ENCODE measurements at places on chromosomes 4 and X.

GRCh38 chr4:183035726-183036415 is 63.2 kb upstream of the WWC2 start:
- no peak for DNase-seq

DNA sequence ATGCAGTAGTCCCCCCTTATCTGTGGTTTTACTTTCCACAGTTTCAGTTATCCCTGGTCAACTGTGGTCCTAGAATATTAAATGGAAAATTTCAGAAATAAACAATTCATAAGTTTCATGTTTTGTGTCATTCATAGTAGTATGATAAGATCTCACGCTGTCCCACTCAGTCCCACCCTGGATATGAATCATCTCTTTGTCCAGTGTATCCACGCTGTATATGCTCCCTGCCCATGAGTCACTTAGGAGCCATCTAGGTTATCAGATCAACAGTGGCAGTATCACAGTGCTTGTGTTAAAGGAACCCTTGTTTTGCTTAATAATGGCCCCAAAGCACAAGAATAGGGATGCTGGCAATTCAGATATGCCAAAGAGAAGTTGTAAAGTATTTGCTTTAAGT is 16.2 kb upstream of the SYTL4 start:
- no peak for DNase-seq

- DNase-seq: no peak
These were observed 31.5 kb upstream of the IL21 start for GRCh38 chr4:122652379-122652778.

- no peak for DNase-seq
These were observed 14.7 kb downstream of the NDP start for GRCh38 chrX:43958529-43958928.

GRCh38 chr4:78971326-78971725 is 32.1 kb upstream of the PAQR3 start:
- DNase-seq: no peak

DNA sequence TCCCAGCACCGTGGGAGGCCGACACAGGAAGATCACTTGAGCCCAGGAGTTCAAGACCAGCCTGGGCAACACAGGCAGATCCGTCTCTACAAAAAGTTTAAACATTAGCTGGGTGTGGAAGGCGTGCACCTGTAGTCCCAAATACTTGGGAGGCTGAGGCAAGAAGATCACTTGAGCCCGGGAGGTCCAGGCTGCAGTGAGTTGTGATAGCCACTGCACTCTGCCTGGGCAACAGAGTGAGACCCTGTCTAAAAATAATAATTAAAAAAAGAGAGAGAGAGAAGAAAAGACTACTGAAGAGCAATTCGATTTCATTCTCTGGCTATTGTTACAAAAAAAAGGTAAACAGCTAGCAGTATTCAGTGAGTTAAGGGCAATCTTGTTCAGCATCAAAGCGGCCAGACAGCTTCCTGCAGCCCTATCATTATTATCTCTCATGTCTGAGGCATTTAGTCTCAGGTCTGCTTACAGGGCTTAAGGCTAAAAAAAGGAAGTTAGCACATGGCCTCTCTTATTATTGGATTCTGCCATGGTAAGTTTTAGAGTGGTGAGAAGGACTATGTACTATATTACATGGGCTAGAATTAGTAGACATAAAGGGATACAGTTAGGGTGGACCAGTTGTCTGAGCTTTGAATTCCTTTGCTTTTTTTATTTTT is 37.9 kb downstream of the ARHGEF6 start:
- no peak for DNase-seq

DNA sequence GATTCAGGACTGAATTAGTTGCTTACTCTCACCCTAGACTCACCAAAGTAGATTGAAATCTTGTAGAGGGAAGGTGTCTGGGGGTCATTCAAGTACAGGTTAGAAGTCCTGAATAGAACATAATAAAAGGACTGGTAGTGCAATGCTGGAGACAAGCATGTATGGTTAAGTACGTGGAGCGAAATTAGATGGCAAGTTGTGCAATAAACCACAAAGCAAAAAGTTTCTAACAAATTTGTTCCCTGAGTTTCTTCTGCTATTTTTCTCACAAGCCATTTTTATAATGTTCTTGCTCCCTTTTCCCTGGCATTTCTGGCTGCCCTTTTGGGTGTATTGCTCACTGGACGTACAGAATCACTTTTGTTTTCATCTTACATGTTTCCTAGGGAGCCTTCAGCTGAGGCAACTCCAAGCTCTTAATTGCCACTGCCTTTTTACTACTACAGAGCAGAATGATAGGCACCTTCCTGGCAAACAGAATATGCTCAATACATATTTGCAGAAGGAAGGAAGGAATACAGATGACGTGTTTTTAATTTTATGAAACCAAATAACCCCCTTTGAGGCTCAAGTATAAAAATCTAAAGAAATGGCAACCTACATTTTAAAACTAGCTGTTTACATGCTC is 23.4 kb downstream of the LANCL3 start:
- DNase-seq: no peak

- no peak for DNase-seq
These were observed 48.3 kb upstream of the MAB21L2 start for GRCh38 chr4:150533673-150534072.

GRCh38 chr4:28665306-28665705 is 1804.7 kb downstream of the STIM2 start:
- DNase-seq: no peak

GRCh38 chr4:5912614-5913019 is 19.7 kb upstream of the CRMP1 start:
- no peak for DNase-seq

- no peak for DNase-seq
These were observed 53.8 kb upstream of the HGFAC start for GRCh38 chr4:3387943-3388361.

DNA sequence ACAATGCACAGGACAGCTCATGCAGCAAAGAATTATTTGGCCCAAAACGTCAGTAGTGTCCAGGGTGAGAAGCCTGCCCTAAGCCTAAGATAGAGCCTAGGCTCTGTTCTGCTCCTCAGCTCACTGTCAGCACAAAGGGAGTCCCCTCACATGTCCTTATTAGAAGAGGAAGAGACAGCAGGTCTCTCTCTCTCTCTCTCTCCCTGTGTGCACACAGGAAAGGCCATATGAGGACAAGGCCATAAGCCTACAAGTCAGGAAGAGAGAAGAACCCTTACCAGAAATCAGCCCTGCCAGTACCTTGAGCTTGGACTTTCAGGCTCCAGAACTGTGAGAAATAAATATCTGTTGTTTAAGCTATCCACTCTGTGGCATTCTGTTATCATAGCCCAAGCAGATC is 20.4 kb downstream of the FAM184B start:
- no peak for DNase-seq

- DNase-seq: no peak
These were observed 207.9 kb upstream of the ANXA3 start for GRCh38 chr4:78343682-78344081.

DNA sequence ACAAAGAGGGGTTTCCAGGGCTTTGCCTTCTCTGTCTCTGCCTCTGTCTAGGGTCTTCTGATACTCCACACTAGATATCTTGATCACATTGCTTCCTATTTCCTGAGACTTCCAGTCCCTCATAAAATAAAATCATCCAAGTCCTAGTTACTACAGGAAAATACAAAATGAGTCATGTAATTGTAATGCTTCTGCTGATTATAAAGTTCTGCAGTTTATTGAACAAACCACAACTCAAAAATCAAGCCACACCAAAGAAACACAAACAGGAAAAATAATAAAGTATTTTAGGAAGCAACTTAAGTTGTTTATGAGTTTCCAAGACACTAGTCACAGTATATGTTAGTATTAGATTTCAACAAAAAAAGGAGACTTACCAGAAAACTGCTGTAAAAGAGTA is 695.1 kb upstream of the GALNTL6 start:
- DNase-seq: no peak

DNA sequence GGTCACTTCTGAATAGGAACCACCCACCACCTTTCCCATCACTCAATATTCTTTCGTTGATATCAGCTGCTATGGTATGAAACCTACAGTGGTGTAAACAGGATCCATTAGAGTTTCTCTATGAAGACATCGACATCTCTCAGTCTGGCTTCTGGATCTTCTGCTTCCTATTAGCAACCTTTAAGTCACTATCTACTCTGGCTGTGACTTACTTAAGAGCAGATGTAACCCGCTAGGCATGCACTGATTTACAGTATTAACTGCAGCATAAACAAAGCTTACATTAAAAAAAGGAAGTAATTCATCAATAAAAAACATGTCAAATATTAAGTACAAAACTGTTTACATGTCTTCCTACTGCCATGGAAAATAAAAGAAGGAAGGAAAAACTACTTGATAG is 96.4 kb downstream of the ANAPC10 start:
- DNase-seq: no peak

GRCh38 chr4:88744609-88745008 is 47.0 kb upstream of the NAP1L5 start:
- DNase-seq: no peak

GRCh38 chrX:71578253-71579135 is at the start of gene GCNA:
GCNA (plus strand) TSS chrX:71578437; CDS start chrX:71580822, 2,385 bp downstream.
- DNase-seq: no peak

- DNase-seq: no peak
These were observed 371.0 kb downstream of the BCOR start for GRCh38 chrX:39726771-39727170.

- DNase-seq: no peak
These were observed at the start of gene FGD1 for GRCh38 chrX:54495814-54496516. FGD1 (minus strand) TSS chrX:54496234; CDS start chrX:54495432, 802 bp downstream.

GRCh38 chr4:102586002-102586643 is 85.0 kb downstream of the NFKB1 start:
- DNase-seq: no peak

- no peak for DNase-seq
These were observed 93.6 kb upstream of the RASGEF1B start for GRCh38 chr4:81565142-81565870.

DNA sequence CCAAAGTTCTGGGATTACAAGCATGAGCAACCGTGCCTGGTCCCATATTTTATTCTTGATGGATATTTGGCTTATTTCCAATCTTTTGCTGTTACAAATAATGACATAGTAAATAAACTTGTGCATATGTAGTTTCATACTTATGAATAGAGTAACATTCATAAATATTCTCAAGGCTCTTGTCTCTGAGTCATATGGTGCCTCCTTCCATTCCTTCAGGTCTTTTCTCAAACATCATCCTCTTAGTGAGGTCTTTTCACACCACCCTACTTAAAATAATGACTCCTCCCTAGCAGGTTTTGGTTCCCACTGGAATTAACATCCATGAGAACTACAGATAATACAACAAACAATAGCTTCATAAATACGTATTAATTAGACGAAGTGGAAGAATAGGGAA is 416.6 kb downstream of the IQCM start:
- no peak for DNase-seq

DNA sequence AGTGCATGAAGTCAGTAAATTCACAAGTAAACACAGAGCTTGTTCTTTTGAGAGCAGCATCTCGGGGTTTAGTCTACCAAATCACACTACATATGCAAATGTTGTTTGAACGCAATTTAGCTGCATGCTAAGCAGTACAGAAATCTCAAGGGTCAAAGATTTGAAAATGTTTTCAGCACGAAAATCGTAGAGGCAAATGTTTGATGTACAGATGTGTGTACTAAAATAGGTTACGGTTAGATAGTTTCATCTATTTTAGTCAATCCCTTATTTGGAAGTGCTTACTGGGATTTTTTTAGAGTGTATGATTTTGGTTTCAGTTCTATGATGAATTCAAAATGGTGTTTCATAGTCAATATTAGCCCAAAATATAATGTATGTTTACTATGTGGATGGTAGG is 1928.2 kb upstream of the TENM3 start:
- DNase-seq: no peak

- peak; percentile 86 for DNase-seq
These were observed at the start of gene ELK1 for GRCh38 chrX:47650164-47651042. ELK1 (minus strand) TSS chrX:47650563; CDS start chrX:47641441, 9,122 bp downstream.

DNA sequence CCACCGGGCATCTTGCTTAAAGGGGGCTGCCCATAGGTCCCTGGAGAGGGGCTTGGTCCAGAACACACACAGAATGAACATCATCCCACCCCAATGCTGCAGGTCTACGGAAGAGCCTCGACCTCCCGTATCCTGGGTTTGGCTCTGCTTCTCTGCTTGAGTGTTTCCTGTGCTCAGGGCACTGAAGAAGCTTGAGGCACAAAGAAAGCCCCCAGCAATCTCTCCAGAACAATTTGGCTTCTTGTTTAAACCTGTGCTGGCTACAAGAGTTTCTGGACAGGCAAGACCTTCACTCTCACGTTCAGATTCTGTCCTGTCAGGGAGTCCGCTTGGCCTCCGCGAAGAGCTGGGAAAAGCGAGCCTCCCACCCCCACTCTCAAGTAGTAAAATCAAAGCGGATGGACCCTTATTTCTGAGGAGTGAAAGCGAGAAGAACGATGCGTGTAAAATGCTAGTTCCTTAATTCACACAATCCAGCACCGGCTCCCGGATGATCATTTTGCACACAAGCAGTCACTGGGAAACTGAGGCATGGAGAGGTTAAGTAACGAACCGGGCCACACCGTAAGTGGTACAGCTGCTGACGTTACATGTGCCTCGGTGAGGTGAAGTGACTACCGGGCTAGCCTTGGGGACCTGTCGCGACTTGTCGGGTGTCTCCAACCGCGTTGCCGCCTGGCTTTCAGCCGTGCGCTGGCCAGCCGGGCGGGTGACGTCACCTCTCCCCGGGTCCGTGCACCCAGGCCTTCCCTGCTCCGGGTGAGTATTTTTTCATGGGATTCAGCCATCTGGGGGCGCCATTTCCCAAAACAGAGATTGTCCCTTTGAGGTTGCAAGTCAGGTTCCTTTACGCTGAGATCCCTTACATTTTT is 3.1 kb upstream of the SFRP2 start:
- no peak for DNase-seq

DNA sequence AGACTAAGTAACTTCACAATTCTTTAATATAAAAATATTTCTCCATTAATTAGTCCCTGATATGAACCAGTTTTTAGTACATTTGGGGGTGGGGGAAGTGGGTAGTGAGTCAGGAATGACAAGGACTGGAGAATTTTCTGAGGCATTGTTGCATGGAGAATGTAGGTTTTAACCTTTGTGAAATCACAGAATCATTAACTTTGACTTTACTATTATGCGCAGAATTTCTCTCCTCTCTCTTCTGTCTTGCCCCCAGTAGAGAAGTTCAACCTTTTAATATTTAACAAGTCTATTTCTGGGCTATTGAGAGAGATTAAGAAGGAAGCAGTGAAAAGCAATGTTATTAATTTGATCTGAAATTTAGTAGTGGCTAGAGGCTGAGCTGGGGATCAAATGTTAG is 597.0 kb downstream of the PCDH18 start:
- DNase-seq: no peak

DNA sequence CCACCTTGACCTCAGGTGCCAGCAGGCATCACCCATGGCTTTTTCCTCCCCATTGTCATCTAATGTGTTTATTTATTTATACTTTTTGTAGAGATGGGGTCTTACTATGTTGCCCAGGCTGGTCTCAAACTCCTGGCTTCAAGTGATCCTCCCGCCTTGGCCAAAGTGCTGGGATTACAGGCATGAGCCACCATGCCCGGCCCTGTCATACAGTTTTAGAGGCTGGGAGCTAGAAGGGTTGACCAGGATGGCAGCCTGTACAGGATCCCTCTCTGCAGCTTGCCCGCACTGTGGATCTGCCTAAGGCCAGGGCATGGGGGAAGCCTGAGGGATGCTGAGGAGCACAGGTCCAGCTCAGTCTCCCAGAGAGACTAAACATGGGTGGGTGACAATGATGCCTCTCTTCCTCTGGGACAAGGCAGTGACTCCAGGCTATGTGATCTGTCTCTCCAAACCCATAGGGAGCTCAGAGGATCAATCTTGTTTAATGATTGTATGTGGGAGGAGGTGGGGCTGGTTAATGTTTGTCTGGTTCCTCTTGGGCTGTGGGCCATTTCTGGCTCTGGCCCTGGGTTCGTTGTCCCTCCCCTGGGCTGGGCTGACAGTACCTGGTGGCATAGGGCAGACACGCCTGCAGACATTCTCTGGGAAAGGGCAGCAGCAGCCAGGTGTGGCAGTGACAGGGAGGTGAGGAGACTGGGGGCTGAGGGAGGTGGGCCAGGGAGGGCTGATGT is 8.3 kb upstream of the GJB1 start:
- DNase-seq: no peak
